ENCODE measurements at places on chromosomes 7 and 10.

DNA sequence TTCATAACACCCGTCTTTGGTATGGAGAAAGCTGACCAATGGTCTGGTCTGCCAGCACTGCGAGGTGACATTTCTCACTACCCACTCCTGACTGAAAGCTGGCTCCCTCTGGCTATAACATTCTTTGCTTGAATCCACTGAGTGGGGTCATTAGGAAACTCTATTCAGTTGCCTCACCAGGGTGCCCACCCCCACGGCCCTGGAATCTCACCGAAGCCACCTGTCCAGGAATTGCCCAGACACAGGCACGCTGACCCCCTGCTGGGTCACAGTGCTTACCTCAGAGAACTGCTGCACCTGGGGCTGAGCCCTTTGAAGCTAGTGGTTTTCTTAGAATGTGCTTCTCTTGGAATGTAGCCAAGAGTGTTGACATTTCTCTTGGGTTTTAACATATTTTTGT, 28.6 kb downstream of the HECW1 start:
- DNase-seq = no peak

GRCh38 chr7:158320328-158320727, 267.3 kb downstream of the PTPRN2 start:
- no peak for DNase-seq

- no peak for DNase-seq
Measured at GRCh38 chr10:35613597-35614226, 8.6 kb downstream of the GJD4 start.

DNA sequence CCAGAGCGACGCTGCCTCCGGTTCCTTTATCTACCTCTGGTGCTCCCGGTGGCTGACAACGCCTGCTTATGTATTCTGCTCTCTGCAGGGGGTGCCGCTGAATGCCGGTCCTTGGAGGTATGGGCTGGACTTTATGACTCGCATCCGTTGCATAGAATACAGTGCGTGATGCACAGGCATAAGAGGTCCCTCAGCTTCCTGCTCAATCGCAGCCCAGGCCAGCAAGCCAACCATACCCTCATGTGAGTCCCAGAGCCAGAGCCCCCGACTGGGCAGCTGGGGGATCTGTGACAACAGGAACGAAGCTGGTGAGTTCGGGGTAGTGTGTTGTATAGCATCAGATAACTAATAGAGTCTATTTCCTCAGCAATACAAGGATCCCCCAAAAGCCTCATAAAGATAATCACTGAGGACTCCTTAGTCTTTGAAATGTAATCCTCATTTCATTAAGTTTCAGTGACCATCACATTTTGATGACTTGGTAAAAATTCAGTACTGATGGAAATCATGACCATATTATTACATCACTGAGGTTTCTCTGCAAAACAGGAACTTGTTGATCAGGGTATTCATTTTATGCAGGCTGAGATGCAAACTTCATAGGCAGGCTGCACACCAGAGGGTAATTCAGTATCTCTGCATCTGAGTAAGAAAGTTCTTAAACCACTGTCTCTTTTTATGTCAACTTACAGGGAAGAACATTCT, 607.8 kb downstream of the PTPRN2 start:
- DNase-seq = no peak

- no peak for DNase-seq
Measured at GRCh38 chr10:16867990-16868389, 50.8 kb upstream of the RSU1 start.

GRCh38 chr10:22854935-22855421, 72.9 kb upstream of the ARMC3 start:
- no peak for DNase-seq

DNA sequence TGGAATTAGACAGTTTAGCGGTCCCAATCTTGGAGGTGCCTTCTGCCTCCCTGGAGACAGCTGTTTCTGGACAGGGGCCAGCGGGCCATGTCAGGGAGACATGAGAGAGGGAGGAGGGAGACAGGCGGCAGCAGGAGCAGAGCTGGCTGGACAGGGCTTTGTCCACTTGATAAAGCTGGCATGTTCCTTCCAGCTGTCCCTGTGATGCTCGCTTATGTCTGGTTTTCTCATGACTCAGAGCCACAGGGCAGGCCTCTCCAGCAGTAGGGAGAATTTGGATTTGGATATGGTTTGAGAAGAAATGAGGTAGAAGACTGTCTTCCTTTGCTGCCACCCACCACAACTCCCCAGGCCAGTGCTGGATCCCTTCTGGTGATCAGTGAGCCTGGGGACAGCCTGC, 51.7 kb upstream of the SORCS3 start:
- DNase-seq = no peak

DNA sequence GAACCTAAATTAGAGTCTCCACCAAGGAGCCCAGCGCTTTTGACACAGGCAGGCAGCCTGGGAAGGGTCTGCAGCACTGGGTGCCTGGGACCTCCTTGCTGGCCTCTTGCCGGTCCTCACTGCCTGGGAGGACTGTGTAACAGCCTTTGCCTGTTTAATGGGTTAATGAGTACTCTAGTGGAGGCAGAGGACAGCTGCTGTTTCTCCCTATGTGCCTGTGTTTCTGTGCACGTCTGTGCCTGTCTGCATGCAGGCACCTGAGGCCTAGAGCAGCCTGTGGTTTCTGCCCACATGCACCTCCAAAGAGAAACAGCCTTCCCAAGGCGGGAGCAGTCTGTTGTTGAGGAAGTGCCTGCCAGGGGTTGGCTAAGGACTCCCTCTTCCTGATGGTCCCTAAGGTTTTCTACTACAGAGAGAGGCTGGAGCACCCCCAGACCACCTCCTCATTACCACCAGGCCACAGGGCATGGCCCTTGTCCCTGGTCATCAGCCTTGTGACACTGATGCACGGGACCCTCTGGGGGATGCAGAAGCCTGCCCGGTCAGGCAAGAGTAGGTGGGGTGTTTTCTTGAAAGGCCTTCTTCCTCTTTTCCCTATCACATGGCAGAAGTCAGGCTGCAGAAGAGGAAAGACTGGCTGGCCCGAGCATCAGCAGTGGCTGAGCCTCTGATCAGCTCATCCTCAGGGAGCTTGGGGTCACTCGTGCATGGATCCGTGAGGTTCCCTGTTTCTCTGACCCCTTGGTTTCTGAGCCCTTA, 14.2 kb downstream of the SLC29A3 start:
- no peak for DNase-seq

DNA sequence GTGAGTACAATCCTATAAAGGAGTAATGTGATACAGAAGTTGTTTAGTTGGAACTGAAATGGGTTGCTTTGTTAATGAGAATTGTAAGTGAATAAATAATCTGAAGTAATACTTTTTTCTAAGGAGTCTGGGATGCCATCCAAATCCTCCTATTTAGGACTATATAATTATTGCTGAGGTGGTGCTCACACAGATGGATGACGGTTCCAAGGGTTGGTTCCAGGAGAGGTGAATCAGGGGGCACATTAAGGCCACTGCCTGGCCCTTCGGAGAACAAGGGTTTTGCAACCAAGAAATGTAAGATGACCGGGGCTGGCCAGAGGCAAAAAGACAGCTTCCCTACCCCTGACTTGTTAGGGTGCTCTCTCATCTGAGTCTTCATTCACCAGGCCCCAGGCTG, 352.7 kb downstream of the PHTF2 start:
- no peak for DNase-seq

DNA sequence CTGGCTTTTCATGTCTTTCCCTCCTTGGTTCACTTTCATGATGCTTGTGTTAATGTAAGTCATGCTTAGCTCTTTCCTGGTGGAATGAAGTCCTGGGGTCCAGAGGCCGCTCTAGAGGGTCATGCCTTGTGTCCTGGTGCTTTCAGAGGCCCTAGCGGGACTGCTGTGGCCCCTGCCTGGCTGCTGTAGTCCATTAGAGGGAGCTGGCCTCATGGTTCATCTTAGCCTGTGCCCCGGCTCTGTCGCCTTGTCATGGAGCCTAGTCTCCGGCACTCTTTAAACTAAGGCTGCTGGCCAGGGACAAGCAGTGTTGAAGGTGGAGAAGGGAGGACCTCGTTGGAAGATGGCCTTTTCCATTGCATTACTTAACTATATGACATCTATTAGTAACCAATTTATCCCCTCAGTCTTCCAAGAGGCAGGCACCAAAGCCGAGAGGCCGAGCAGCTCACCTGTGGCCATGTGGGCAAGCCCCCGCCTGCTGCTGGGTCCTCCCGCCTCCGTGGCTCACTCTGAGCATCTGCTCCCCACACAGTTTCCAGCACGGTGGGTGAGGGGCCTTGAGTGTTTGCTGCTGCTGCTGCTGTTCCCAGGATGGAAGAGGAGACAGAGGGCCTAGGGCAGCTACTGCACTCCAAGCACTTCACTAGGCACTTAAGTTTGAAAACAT, 5.0 kb upstream of the NDUFB2 start:
- no peak for DNase-seq

DNA sequence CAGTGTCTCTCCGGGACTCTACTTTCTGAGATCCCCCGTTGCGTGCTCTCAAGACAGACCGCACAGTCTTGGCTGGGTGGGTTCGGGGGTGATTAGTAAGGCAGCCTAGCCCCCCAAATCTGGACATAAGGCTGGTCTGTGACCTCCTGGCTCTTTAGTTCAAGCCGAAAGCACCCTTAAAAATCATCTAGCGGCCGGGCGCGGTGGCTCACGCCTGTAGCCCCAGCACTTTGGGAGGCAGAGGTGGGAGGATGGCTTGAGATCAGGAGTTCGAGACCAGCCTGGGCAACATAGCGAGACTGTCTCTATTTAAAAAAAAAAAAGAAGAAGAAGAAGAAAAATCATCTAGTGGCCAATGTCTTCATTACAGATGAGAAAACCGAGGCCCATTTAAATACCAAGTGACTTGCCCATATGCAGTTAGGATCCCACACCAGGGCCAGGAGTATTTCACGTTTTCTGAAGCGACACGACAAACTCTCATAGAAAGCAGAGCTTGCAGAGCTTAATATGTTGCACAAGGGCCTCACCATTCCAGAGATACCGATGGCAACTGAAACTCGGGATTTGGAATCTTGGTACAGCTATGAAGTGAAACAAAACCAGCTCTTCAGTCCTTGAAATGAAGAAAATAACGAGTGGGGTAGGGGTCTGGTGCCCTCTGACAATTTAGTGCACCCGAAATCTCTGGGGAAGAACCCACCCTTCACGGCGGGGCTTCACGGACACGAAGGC, 703 bp upstream of the HILPDA start:
- no peak for DNase-seq
